ENCODE measurements at places on chromosomes 6 and 20.

DNA sequence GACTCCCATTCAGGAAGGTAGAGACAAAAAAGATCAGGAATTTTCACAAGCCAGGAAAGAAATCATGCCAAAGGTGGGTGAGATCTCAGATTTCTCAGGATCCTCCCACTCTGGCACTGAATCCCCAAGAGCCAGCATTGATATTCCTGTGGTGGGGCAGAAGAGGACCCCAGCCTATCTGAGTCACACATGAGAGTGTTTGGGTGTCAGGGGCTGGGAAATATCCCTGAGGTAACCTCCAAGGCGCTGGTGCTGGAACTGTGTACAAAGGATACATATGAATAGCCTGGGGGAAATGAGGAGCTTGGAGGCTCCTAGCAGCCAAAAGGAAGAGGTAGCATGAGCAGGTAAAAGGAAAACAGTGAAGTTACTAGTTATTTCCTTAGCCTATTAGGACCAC is 369.4 kb downstream of the BTBD9 start:
- DNase-seq = no peak

DNA sequence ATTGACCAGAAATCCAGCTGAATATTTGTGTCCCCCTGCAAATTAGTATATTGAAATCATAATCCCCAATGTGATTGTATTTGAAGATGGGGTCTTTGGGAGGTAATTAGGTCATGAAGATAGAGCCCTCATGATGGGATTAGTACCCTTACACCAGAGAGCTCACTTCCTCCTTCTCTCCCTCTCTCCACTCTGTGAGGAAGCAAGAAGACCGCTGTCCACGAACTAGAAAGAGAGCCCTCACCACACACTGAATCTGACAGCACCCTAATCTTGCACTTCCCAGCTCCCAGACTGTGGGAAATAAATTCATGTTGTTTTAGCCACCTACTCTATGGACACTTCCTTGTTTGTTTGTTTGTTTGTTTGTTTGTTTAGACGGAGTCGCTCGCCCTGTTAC is 11.9 kb upstream of the PLAGL1 start:
- no peak for DNase-seq

- no peak for DNase-seq
Measured at GRCh38 chr20:33053291-33054106, at the start of gene BPIFB3. BPIFB3 (plus strand) TSS chr20:33053903; CDS start chr20:33055436, 1,533 bp downstream.

DNA sequence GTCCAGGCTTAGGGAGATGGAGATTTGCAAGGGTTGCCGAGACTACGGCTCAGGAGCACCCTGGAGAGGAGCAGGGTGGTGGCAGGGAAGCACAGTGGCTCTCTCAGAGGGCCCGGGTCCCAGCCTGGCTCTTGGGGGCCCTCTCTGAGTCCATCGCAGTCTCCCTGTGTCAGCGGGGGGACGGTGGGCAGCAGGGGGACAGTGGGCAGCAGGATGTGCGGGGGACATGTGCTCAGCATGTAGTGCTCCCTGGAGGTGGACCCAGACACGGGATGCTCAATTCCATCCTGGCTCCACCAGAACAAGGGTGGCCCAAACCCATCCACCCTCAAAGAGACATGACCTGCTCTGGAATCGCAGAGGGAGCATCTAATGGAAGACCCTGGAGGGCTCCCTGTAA is 43.0 kb upstream of the ZBP1 start:
- DNase-seq = no peak

DNA sequence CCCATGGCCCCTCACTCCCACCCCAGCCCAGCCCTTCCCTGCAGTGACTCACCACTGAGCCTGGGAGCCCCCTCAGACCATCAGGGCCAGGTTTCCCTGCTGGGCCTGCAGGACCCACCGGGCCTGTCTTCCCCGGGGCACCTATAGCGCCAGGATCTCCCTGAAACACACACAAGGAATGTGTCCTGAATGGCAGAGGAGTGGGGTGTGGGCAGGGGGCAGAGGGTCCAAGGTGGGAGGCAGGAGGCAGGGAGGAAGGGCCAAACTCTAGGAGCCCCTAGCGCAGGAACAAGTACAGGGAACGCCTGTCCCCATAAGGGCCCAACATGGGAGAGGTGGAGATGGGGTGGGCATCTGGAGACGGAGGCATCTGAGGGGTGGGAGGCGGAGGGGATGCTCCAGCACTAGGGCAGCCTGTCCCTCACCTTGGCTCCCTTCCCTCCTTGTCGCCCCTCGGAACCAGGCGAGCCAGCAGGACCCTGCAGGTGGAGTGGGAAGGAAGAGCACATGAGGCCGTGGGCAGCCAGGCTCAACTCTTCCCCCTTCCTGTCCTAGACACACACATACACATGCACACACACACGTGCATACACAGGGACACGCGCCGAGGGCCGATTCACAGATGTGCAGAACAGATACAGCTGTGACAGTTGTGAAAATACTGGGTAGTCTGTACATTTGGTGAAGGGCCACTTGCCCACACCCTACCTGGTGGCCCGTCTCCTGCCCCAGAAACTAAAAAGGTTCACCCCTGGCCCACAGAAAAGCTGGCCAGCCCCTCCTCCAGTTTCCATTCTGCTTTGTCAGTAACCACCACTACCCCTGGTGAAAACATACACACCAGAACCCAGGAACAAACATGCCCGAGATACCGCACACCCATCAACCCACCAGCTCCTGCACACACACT is 24.6 kb downstream of the COL11A2 start:
- no peak for DNase-seq

- peak; percentile 79 for DNase-seq
Measured at GRCh38 chr20:57390604-57391438, at the start of gene RBM38. RBM38 (plus strand) TSS chr20:57391396; CDS start chr20:57391582, 186 bp downstream.

DNA sequence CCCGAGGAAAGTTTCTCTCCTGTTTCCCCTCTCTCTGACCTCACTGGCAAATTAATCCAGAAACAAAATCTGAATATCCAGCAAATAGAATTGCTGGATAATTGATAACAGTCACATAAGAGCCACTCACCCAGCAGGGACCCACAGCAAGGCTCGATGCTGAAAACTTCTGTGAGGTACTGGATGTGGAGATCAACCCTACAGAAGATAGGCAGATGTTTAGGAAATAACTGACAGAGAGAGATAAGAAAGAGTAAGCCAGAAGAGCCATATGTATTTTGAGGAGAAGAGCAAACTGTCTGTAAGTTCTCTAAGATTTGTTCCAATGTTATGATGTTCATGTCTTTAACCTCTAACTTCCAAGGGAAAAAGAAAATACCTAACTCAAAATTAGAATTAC is 59.7 kb downstream of the PKHD1 start:
- DNase-seq = no peak

- DNase-seq = no peak
Measured at GRCh38 chr20:22452442-22453011, 131.8 kb downstream of the FOXA2 start.

- no peak for DNase-seq
Measured at GRCh38 chr6:118844915-118845314, 49.0 kb upstream of the ASF1A start.

DNA sequence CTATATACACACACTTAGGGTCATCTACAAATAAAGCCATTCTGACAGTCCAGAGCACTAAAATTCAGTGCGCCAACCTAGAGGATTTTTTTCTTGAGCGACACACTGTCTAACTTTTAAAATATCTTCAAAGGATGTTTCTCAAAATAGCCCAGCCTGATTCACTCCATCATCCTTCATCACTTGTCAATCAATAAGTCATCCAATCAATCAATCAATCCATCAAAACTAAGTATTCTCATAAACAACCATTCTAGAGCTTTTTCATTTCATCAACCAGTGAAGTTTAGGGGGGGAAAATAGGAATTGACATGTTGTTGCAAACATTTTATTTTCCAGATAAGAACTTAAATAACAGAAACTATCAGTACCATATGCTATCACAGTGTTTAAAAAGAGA is 183.2 kb downstream of the HDGFL1 start:
- no peak for DNase-seq

GRCh38 chr20:62980380-62980960 is 26.3 kb downstream of the BHLHE23 start:
- DNase-seq = no peak

- DNase-seq = no peak
Measured at GRCh38 chr6:3509336-3509735, 52.5 kb upstream of the SLC22A23 start.

DNA sequence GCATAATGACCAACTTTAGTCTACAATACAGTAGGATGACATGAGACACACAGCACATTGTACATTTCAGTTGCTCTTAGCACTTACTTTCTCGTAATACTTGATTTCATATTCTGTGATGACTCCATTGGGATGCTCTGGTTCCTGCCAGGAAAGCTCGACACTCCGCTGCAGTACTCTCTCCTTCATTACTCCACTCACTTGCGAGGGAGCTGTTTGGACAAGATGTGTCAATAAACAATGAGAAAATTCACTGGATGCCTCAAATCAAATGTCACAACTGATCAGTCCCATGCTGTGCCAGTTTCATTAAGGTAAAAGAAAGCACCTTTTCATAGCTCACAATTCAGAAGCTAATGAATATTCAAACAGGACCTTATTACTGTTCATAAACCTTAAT is 147.1 kb downstream of the EPHA7 start:
- DNase-seq = no peak

GRCh38 chr6:115078555-115078954 is 735.7 kb upstream of the HS3ST5 start:
- DNase-seq = no peak

- DNase-seq = peak; percentile 68
Measured at GRCh38 chr6:1554476-1555310, 55.0 kb upstream of the FOXC1 start.

All from stimulated activated CD4-positive, alpha-beta T cell treated with anti-CD3 and anti-CD28 coated beads, Interleukin-4, amount 100 ng/mL, for 24 hours (primary cell).